Stomach (tissue), 19 donors: ENCODE measurements at places on chromosomes 2 and 18. TPM values are rescaled to one million over a fixed set of nuclear protein-coding genes. Genes with fewer than 3 reads are reported as not detected.

The TMEM169 gene
- total RNA-seq, result not detected

DNA sequence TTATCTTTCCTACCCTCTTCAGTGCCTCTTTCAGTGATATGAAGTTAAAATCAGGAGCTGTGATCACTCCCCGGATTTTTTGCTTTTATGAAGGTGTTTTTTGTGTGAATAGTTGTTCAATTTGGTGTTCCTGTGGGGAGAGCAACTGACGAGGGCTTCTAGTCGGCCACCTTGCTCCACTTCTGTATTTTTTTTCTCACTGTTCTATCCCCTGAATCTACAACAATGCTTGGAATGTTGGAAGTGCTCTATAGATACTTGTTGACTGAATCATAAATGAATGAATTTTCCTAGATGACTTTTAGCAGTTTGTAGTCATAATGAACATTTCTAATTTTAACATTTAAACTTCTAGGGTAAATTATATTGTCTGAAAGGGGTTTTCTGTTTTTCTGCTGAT lies 247.3 kb downstream of the ZNF385B start:
- no peaks in the 10 kb centered on the region for H3K36me3 ChIP-seq
- DNase-seq, result no peak
- no peaks in the 10 kb centered on the region for H3K4me1 ChIP-seq
- no peak overlapping the region for H3K27ac ChIP-seq
- no peaks in the 10 kb centered on the region for H3K27me3 ChIP-seq

DNA sequence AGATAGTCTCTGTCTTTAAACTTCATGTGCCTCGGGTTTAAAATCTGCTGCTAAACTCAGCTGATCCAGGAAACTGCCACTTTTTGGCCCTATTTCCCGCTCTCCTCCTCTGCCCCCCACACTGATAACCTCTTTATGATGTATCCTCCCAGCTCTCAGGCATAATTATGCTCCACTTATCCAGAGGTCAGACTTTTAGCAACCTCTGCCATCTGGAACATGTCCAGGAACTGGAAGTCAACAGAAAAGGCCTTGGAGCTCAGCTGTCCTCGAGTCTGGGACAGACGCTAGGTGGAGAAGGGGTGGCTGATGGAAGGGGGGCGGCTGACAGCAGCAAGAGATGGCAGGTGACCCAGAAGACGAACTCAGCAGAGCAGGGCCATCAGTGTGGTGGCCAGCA lies 41.2 kb downstream of the ASAP2 start:
- peak overlapping the region; percentile 43 for H3K27ac ChIP-seq
- no peaks in the 10 kb centered on the region for H3K36me3 ChIP-seq
- DNase-seq, result peak; percentile 52

- no peaks in the 10 kb centered on the region for H3K27me3 ChIP-seq
- H3K4me3 ChIP-seq, result no peak overlapping the region
- DNase-seq, result no peak
- H3K27ac ChIP-seq, result no peak overlapping the region
- peaks cover 3% of the 10 kb centered on the region for H3K36me3 ChIP-seq
These were observed 270.4 kb downstream of the TWIST2 start for GRCh38 chr2:239118264-239118663.

DNA sequence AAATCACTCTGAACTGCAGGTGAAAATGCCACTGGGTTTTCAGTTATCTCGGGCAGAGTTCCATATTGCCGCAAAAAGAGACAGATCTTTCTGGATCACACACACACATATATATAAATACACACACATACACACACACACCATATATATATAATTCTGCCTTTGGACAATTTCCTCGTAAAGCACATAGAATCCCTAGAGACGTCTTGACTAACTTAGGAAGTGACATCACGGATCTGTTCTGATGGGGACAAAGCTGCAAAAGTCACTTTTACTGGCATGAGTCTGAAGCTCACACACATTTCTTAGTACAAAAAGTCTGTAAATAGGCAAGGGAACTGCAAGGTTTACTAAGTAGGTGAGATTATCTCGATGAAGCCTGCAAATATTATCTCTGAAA lies 28.6 kb upstream of the MBOAT2 start:
- no peak overlapping the region for H3K4me3 ChIP-seq
- no peaks in the 10 kb centered on the region for H3K4me1 ChIP-seq
- H3K36me3 ChIP-seq, result no peaks in the 10 kb centered on the region
- H3K27me3 ChIP-seq, result no peaks in the 10 kb centered on the region
- H3K27ac ChIP-seq, result no peak overlapping the region
- no peak for DNase-seq

DNA sequence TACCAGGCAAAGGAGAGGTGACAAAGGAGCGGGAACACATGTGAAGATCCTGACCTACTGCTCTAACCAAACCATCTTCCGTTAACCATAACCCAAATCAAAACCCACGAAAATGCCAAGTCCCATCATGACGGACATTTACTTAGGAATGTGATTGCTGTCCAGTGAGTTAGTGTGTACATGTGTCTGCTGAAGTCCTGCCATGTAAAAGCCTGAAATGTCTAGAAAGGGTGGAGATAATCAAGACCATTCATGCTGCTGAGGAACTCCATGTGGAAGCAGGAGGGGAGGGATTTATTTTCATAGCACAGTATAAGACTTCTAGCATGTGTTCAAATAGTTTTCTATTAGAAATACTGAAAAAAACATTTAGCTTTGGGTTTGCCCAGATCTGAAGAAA lies 137.0 kb upstream of the BOD1L2 start:
- H3K36me3 ChIP-seq, result no peaks in the 10 kb centered on the region
- no peaks in the 10 kb centered on the region for H3K4me1 ChIP-seq
- no peak overlapping the region for H3K27ac ChIP-seq
- H3K27me3 ChIP-seq, result no peaks in the 10 kb centered on the region
- no peak overlapping the region for H3K4me3 ChIP-seq
- DNase-seq, result no peak

The GPAT2 gene
- total RNA-seq, result 2.6 TPM
